ENCODE measurements at places on chromosomes 12 and 14.
A peak's percentile ranks its signal among the peaks of the same experiment; 100 is the strongest.

GRCh38 chr12:75684678-75685616, 173.5 kb upstream of the KRR1 start:
- DNase-seq: no peak

DNA sequence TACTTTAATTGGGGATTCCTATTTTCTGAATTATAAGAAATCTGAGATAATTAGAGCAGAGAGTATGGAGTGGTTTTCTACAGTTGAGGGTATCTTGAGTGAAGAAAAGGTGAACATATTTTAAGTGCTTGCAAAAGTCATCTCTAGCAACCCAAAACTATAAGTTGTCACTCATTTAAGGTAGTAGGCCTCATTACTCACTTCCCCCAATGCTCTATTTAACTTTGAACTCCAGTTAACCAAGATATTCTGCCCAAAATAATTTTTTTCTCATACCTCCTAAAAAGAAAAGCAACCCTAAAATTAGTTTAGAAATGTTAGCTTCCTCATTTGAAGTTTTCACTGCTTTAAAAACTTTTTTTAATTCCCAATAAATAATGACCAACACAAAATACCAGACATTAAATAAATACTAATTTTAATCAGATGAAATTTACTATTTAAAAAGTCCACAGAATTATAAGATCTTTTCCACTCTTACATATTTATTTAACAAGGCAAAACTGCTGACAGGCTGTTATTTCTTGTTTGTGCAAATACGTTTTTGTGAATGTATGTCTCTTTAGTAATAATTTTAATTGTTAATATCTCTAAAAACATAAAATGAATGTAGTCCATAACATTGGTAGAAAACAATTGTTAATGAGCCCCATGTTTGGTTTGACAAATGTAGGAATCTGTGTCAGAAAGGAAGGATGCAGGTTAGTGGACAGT, 47.8 kb downstream of the VRK1 start:
- DNase-seq: peak; percentile 3

DNA sequence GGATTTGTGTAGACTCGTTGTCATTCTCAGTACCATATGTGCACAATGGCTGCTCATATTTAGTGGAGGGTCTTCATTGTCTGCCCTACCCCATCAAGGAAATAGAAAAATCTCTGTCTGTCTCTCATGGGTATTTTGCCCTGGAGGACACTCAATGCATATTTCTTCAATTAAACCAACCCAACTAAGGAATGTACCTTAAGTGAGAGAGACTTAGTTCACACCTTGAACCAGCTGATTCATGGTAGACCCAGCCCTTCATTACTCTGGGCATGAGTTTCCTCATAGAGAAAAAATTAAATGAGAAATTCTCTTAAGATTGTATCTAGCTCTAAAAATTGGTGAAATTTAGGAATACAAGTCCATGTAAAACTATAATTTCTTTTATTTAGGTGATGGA, 107.1 kb upstream of the PLEKHG7 start:
- no peak for DNase-seq

- DNase-seq: no peak
Measured at GRCh38 chr14:36981832-36982529, 190.4 kb downstream of the SLC25A21 start.

- DNase-seq: no peak
Measured at GRCh38 chr14:98847521-98848468, 424.2 kb downstream of the BCL11B start.
